ENCODE measurements at places on chromosomes 12 and 14.

GRCh38 chr12:70121562-70121961 is 121.7 kb upstream of the CNOT2 start:
- no peak for DNase-seq

GRCh38 chr12:50185301-50185895 is 18.2 kb upstream of the CERS5 start:
- DNase-seq: no peak

DNA sequence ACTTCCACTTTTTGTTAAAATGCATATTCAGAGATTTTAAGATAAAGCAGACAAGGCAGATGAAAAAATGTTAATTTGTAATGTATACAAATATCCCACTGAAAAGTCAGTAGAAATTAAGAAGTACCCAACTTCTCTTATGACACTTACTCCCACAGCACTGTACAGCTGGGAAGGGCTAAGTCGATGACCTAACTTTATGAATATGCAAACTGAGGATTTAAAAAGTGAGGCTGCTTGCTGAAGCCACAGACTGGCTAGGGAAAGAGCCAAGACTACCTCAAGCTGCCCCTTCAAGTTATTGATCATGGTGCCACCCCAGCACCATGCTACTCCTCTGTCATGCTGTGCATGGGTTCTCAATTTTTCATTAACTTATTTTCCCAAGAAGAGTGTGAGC is 17.0 kb downstream of the PPM1H start:
- no peak for DNase-seq

DNA sequence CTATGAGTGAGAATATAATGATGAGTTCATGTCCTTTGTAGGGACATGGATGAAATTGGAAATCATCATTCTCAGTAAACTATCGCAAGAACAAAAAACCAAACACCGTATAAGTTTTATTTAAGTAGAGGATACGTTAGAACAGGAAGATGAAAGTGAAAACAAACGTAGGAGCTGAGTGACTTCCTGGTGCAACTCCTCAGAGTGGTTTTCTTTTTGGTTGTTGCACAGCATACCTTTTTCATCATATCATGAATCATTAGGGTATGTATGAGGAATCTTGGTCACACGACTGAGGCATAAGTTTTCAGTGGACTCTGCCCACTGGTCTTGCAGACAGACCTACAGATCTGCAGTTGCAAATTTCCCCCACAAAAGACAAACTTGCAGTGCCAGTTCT is 199.0 kb downstream of the LRFN5 start:
- DNase-seq: no peak

DNA sequence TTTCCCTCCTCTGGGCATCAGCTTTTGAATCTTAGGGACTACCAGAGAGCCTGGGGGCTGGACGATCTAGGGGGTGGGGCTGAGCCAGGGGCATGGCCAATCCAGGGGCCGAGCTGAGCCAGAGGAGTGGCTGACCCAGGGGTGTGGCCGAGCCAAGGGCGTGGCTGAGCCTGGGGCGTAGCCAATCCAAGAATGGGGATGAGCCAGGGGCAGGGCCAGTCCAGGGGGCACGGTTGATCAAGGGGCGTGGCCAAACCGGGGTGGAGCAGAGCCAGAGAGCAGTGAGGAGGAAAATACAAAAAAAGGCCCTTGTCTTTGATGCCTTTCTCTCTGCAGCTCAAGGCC is 219.3 kb upstream of the NOS1 start:
- no peak for DNase-seq

GRCh38 chr14:98937712-98938505 is 334.1 kb downstream of the BCL11B start:
- DNase-seq: no peak

- DNase-seq: no peak
These were observed 204.1 kb downstream of the CACNA1C start for GRCh38 chr12:2256915-2257314.

GRCh38 chr14:59240356-59240755 is 51.9 kb downstream of the DAAM1 start:
- no peak for DNase-seq

GRCh38 chr12:122022393-122023338 is 982 bp downstream of the BCL7A start:
- peak; percentile 35 for DNase-seq

GRCh38 chr14:28012629-28013415 is 753.8 kb upstream of the FOXG1 start:
- DNase-seq: no peak

DNA sequence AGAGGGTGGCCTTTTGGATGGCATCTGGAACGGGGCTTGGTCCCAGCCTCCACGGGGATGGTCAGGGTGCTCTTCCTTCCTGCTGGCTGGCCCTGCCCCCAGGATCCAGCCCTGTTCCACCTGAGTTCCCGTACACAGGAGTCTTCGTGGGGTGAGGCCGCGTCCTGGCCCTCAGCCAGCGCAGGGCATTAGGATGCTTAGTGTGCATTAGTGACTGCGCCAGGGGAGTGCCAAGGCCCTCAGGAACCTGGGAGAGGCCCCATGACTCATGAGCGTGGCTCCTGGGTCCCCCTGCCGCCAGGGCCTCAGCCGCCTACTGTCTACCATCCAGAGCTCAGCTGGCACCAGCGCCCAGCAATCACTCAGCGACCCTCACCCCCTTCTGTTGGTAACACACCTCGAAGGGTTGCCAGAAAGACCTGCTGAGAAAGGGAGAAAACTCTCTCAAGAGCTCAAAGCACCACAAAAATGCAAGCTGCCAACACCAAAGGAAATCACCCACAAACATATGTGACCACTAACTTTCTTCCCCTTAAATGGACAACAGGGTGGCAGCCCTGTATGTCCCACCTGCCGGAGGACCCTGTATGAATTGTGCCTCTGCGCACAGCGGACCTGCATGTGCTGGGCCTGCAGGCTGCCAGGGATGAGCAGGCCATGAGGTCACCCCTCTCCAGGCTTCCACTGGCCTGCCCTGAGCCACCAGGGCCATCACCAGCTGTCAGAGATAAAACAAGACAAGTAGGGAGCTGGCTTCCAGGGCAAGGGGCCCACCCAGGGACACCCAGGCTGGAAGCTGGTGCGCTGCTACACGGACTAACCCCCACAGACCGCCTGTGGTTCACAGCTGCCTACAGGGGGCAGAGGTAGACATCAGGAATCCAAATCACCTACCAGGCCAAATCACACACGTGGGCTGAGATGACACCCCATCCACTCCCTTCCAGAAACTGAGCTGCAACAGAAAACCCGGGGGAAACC is 28.7 kb downstream of the CCDC85C start:
- DNase-seq: no peak

DNA sequence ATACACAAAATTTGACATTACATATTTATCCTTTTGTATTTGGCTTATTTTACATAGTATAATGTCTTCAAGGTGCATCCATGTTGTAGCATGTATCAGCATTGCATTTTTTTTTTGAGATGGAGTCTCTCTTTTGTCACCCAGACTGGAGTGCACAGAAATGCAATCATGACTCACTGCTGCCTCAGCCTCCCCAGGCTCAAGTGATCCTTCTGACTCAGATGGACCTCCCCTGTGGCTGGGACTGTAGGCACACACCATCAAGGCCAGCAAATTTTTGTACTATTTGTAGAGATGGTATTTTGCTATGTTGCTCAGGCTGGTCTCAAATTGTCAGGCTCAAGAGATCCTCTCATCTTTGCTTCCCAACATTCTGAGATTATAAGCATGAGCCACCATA is 214.4 kb upstream of the ALG10B start:
- no peak for DNase-seq

GRCh38 chr12:132460571-132460970 is 29.4 kb upstream of the FBRSL1 start:
- DNase-seq: no peak

DNA sequence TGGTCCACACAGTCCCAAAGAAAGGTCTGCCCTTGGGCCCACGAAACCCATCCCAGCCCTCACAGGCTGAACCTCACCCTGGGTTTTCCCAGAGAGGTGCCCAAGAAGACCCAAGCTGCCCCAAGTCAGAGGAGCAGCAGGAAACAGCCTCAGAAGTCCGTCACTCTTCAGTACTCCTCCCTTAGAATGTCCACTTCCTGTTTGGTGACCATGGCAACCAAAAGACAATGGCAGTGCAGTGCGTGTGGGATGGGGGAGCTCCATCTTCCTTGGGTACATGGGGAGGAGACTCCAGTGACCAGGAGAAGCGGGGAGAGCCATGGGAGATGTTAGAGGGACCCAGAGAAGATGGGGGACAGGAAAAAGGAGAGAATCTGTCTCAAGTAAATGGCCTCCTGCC is 11.3 kb downstream of the SELPLG start:
- no peak for DNase-seq
